ENCODE measurements at places on chromosomes 11 and 22.

GRCh38 chr22:41238570-41239442 lies 1.9 kb downstream of the CHADL start:
- no peak for DNase-seq

DNA sequence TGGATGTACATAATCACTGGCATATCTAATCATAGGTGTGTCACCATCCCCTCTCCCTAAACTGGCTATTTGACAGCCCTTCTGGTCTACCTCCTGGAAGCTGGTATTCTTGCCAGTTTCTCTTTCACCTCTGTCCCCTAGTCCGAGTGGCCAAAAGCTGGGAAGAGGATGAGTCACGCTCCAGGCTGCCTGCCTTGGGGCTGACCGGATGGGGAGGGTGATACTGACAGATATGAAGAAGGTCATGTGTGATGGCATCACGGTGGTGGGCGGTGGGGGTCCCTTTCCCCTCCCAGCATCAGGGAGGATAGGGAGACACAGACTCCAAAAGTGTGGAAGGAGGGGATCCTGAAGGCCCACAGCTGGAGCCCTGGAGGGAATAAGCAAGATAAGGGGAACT lies 4.8 kb downstream of the OAF start:
- DNase-seq = no peak

GRCh38 chr11:76025068-76025467 lies 181.2 kb downstream of the WNT11 start:
- DNase-seq = no peak

DNA sequence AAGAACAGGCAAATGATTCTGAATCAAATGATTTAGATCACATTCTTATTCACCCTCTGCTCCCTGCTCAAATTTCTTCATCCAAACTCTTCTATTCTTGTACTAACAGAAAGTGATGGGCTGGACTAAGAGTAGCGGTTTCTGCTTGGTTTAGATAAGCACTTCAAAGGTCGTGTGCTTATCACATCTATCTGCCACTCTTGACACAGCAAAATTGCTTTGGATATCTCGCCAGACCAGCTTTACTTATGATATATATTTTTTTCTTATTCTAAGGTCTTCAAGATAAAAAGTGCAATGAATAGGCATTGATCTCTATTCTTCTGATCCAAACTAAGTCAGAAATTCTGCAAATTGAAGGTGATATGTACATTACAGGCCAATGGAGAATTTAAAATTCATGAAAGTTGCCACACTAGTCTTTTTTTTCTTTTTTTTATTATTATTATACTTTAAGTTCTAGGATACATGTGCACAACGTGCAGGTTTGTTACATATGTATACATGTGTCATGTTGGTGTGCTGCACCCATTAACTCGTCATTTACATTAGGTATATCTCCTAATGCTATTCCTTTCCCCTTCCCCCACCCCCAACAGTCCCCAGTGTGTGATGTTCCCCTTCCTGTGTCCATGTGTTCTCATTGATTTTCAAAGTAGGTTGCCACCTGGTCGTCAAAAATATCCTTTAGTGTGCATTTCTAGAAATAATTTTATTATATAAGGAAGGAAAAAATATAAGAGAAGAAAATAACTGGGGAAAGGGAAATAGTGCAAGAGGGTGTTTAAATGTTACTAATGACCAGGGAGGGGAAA lies 1941.0 kb upstream of the RAG2 start:
- DNase-seq = no peak

GRCh38 chr11:71070490-71071453 lies 181.6 kb downstream of the SHANK2 start:
- DNase-seq = no peak

DNA sequence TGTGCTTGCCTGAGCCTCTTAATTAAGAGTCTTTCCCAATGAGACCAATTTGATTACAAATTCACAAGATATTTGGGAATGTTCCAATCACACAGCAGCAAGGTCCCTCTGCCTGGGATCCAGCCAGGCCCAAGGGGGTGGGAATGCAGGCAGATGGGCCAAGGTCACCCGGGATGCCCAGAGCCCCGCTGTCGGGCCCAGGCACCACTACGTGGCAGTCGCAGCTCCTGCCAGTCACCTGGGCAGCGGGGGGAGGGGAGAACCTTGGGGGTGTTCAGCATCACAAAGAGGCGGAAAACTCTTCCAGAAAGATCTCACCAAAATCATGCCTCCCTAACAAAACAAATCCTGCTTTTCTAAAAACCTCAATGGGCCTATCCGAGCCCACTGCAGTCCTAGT lies 30.9 kb downstream of the PPM1F start:
- no peak for DNase-seq

GRCh38 chr22:40203572-40203971 lies 25.8 kb downstream of the TNRC6B start:
- DNase-seq = no peak

DNA sequence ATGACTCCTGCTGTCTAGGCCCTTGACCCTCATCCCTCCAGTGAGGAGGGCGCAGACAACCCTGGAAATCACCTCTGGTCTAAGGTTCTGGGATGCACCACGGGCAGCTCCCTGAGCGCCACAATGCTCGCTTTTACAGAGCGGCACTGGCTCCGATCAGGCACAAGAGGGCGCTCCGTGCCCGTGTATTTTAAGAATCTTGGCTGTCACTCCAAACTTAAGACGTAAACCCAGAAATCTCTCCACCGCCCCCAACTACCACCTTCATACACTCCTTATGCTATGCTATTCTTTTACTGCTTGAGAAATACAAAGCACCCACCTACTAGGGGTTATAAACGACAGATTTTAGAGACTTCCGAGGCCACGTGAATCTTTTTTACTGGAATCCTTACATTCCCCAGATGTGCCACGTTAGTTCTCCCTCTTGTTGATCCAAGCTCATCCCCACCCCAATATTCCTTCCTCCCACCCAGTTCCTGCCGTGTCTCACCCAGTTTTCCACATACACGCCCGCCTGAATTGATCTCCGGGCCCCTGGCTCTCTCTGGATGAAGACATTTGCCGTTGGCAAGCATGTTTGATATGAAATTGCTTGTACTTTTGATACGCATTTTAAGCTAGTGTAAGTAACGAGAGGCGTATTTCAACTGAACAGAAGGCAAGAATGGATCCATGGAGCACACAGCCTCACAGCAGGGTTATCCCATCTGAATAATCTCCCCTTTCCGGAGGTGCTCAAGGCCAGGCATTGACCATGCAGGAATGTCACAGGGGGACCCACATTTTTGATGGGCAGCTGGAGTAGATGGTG lies 453.5 kb downstream of the OPCML start:
- DNase-seq = no peak

GRCh38 chr11:85495918-85496317 lies 131.2 kb downstream of the DLG2 start:
- DNase-seq = no peak

- DNase-seq = no peak
Observed at GRCh38 chr11:8015753-8016239, 28.7 kb downstream of the EIF3F start.

DNA sequence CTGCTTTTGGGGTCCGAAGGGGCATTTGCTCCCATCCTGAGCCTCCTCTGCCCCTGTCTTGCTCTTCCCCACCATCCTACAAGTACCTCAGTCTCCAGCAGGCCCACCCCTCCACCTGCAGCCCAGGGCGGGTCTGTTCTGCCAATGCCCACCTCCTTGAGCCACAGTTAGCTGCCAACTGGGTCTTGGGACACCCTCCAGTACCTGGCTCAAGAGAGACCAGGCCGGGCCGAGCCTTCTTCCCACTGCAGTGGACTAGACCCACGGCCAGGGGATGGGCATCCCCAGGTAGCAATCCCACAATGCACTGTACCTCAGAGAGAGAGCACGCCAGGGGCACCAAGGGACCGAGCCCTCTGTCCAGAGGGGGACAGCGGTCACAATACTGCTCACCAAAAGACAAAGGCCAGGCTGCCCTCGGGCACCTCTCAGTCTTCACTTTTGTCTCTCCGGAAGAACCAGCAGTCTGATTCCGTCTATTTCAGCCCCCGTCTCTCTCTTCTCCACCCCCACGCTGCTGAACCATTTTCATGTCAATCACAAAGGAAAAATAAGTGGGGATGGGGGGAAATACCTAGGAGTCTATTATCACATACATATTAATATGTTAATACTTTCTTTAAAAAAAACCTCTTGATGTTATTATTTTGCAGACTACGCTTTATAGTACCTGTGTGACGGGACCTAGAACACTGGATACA lies 51.7 kb downstream of the SYT13 start:
- no peak for DNase-seq

DNA sequence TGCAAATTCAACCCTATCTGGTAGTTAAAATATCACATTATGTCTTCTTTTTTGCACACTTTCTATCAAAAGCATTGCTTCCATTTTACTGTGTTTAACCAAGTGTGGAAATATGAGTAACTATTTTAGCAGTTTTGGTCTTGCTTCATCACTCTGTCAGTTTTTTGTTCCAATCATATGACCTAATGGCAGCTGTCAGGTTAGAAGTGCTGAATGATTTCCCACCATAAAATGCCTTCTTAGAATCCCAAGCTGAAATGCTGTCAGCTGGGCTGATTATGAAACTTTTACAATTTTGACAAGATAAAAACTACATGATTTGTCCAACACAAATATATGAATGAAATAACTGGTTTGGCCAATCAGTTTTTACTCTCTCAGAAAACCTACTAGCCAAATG lies 1654.6 kb upstream of the RAG2 start:
- no peak for DNase-seq

- no peak for DNase-seq
Observed at GRCh38 chr11:24708616-24709015, 211.8 kb downstream of the LUZP2 start.

- no peak for DNase-seq
Observed at GRCh38 chr11:35683728-35684339, 21.3 kb downstream of the TRIM44 start.

DNA sequence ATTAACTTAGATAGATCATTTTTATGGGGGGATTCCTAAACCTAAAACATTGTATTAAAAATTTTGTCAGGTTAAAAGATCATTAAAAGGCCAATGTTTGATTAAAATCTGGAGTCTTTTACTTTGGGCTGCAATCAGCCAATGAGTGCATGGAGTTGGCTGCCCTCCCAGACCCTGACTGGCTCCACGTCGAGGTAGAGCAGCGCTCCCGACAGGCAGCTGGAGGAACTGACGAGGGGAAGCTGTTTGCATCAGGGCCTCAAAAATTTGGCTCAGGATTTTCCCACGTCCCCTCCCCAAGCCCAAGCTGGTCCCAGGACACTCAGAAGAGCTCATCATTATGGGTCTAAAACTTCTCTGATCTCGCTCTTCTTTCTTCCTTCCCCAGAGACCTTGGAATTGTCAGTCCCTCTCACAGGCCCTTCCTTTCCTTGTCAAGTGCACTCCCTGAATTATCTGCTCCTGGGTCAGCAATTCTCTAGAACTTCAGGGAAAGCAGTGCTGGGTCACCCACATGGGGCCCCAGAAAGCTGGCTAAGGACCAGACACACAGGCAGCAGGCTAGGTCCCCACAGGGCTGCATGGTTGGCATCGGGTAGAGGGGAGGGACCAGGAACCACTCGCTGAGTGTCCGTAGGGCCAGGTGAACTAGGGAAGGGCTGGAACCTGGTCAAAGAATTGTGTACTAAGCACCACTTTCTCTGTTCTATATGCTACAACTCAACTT lies 119.6 kb upstream of the IGLL5 start:
- no peak for DNase-seq

GRCh38 chr11:75161506-75162095 lies 10.7 kb downstream of the SLCO2B1 start:
- DNase-seq = no peak

DNA sequence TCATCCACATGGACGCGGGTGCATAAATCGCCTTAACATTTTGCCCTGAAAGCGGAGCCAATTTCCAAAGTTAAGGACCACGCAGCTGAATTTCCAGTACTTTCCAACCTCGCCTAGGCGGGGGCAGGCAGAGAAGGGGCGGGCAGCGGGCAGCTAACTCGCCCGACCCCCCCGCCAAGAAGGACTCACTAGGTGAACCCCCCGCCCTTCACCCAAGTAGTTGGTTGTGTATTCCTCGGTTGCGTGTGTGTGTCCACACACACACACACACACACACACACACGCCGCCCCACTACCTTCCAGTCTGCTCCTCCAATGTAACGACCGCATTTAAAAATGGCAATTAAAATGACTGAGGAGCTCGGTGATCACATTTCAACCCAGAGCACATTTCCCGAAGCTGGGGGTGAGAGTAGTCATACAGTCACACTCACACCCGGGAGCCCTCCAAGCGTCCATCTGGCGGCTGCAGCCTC lies 1.4 kb downstream of the TENM4 start:
- DNase-seq = no peak

GRCh38 chr11:79925570-79925969 lies 484.7 kb upstream of the TENM4 start:
- no peak for DNase-seq

- DNase-seq = no peak
Observed at GRCh38 chr11:64859542-64860414, 15.3 kb upstream of the CDC42BPG start.

DNA sequence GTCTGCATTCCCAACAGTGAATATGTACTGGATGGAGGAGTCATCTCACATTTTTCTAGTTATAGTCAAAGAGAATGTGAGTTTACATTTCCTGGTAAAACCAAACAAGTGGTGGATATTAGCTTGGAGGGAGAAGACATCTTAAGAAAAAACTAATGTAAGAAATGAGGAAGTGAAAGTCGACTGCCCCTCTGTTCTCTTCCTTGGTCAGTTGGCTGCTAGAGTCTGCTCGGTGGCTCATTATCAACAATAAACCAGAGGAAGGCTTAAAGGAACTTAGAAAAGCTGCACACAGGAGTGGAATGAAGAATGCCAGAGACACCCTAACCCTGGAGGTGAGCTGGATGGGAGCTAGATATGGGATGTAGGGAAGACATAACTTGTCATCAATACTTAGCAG lies 5.8 kb downstream of the SLC22A9 start:
- no peak for DNase-seq

DNA sequence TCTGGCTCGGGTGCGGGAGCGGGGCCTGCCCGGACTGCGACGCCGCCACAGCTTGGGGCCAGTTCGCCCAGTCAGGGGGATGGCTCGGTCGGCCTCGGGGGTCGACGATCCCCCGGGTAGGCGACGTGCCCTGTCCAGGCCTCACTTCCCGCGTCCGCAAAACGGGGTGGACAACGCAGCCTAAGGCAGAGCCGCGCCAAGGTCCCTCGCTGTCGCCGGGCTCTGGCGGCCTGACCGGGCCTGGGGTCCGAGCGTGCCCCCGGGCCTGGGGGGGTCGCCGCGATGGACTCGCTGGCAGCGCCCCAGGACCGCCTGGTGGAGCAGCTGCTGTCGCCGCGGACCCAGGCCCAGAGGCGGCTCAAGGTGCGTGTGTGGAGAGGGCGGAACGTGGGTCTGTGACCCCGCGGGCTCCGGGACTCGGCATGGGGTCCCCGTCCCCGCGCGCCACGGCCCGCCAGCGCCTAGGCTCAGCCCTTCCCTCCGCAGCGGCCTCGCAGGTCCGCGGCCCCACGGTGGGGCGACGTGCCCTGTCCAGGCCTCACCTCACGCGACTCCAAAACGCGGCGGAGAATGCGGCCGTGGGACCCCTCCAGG lies 4.2 kb downstream of the SEPTIN5 start:
- DNase-seq = no peak

All from smooth muscle cell of the brain vasculature (primary cell).